Stimulated activated CD4-positive, alpha-beta T cell treated with anti-CD3 and anti-CD28 coated beads, Interleukin-4, amount 100 ng/mL, for 24 hours (primary cell): ENCODE measurements at places on chromosomes 6 and 20.

GRCh38 chr20:56988446-56988845 is 278.0 kb downstream of the BMP7 start:
- no peak for DNase-seq

DNA sequence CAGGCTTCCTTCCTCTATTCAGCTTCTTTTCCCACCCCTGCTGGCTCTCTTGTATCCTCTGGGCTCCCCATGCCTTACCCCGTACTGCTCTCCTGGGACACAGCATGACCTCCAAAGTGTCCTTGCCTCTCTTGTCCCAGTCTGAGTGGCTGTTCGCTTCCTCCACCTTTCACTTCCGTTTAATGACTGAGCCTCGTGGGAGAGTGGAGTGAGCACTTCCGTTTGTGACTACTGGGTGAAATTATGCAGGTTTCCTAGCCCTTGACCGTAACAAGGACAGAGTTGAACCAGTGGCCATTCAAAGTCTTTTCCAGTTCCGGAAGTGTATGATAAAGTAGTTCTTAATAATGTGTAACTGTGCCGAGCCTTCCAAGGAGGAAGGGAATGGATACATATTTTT is 109.2 kb downstream of the ARID1B start:
- DNase-seq: no peak

DNA sequence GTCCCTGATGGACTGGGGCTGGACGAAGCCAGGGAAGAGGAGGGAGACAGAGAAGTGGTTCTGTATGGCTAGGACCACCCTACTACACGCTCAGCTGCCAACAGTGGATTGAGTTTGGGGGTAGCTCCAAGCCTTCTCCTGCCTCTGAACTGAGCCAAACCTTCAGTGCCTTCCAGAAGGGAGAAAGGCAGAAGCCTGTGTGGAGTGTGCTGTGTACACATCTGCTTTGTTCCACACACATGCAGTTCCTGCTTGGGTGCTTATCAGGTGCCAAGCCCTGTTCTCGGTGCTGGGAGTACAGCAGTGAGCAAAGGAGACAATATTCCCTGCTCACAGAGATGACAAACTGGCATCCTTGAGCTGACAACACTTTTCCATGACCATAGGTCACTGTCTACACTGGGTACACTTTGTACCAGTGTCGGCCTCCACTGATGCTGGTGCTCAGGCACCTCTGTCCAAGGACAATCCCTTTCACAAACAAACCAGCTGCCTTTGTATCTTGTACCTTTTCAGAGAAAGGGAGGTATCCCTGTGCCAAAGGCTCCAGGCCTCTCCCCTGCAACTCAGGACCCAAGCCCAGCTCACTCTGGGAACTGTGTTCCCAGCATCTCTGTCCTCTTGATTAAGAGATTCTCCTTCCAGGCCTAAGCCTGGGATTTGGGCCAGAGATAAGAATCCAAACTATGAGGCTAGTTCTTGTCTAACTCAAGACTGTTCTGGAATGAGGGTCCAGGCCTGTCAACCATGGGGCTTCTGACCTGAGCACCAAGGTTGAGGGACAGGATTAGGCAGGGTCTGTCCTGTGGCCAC is 11.3 kb upstream of the RBCK1 start:
- no peak for DNase-seq

DNA sequence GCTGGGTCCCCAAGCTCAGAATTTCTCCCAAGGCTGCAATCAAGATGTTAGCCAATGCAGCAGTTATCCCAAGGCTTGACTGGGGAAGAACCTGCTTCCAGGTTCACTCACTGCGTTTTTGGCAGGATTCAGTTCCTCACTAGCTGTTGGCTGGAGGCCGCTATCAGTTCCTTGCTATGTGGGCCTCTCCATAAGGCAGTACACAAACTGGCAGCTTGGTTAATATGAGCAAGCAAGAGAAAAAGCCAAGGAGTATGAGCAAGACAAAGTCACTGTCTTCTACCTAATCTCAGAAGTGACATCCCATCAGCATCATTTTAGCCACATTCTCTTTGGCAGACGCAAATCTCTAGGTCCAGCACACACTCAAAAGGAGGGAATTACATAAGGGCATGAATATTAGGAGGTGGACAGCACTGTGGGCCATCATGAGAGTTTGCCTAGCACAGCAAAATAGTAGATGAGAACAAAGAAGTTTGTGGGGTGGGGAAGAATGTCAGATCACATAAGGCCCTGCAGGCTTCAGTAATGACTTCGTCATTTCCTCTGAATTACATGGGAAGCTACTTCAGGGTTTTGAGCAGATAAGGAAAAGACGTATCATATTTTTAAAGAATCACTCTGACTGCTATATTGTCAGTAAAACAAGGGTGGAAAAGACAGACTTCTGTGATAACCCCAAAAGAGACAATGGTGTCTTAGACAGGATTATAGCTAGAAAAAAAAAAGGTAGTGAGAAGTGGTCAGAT is 25.5 kb downstream of the LMBRD1 start:
- no peak for DNase-seq

DNA sequence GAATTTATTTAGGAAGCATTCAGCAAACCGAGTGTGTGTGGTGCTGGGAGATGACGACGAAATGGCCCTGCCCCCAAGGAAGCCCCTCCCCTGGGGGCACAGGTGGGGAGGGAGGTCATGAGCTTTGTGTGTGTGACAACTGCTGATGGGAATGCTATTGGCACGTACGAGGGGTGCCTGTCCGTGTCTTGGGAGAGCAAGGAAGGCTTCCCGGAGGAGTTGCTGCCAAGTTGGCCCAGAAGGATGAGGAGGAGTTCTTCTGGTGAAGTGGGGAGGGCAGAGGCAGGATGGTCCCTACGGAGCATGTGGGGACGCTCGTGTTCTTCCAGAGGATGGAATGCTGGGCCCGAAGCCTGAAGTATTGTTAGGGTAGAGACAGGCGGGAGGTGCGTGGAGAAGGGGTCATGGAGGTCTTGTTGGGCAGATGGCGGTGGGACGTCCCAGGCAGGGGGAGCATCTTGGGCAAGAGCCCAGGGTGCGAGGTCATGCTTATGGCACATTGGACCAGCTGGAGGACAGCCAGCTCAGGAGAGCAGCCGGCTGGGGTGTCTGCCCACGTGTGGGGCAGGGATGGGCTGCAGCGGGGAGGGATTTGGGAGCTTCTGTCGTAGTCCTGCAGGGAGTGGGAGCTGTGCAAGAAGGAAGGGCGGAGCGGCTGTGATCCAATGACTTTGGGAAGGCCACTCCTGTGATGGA is 46.1 kb downstream of the SYNJ2 start:
- no peak for DNase-seq

DNA sequence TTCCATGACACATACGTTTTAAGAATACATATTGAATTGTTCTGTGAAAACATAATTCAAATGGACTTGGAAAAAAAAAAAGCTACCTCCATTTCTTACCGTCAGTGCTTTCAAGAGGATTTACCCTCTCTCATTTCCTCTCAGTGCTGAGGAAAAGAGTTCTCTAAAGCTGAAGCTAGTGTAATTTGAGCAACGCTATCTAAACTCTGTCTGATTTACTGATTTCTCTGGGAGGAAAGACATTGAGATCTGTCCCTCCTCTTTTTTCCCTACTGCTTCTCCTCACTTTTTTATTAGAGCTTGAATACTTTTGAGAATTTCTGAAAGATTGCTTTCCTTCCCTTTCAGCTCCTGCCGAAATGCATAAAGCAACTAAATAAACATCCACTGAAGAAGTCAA is 41.2 kb upstream of the GRIK2 start:
- no peak for DNase-seq

DNA sequence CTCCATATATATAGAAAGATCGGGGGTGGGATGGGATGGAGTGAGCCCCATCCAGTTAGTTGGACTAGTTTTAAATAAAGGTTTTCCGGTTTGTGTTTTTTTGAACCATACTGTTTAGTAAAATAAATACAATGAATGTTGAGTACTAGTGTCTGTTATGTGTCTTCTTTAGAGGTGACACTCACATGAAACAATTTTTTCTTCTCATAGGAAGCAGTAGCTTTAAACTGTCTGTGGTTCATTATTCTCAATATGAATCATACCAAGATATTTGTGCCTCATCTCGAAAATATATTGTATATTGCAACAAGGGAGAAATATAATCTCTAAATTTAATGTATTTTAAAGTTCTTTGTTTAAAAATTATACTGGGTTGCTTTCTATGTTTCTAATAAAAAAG is 33.4 kb downstream of the HSF2 start:
- DNase-seq: no peak

GRCh38 chr20:37265152-37265551 is 3.5 kb upstream of the GHRH start:
- DNase-seq: no peak

- DNase-seq: no peak
These were observed at the start of gene CBLN4 for GRCh38 chr20:56005389-56005715. TSS of gene CBLN4 (minus strand) at chr20:56005519. CDS start at chr20:56004171, 1,348 bp downstream.

DNA sequence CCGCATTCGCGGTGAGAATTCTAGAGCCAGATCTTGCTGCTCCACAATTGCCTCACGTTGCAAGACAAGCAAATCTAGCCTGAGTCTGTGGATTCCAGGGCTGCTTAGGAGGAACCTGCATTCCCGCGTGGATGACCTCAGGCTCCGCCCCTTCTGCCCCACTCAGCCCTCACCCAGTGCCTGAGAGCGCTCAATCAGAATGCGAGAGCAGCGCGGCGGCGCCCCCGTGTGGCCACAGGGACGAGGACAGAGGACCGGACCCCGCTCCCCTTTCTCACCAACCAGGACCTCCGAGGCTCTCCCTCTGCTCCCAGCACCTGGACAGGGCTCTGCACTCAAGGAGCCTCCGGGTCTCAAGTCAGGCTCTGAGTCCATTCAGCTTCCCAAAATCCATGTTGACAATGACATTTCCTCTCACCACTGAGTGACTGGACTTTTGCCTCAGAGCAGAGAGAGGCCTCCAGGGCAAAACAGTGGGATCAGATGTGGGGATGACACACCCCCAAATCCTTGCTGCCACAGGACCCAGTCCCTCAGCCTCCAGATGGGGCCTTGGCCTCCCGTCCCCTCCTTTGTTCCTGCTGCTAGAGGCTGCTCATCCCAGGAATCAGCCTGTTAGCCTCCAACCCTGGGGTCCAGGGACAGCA is 52.0 kb downstream of the RPP21 start:
- peak; percentile 90 for DNase-seq
